ENCODE measurements at places on chromosomes 13 and 19. TPM values are rescaled to one million over a fixed set of nuclear protein-coding genes. Genes with fewer than 3 reads are reported as not detected.

Gene ITGBL1
- total RNA-seq, result 16.2 TPM

Gene FSTL3
- total RNA-seq, result 39.1 TPM

Gene SLAIN1
- 9.7 TPM for total RNA-seq

Gene ZNF600
- 18.1 TPM for total RNA-seq

Gene SEMA6B
- 5.0 TPM for total RNA-seq

Gene LAIR2
- total RNA-seq, result not detected

Gene DCUN1D2
- total RNA-seq, result 16.0 TPM

Gene SAMD4B
- total RNA-seq, result 106 TPM

Gene CDK8
- total RNA-seq, result 19.9 TPM

Gene OR4F17
- total RNA-seq, result not detected

Gene METTL21C
- 0.52 TPM for total RNA-seq

Gene RPS28
- total RNA-seq, result 1,184 TPM

Gene ATP4B
- total RNA-seq, result not detected

Gene CAMSAP3
- 61.3 TPM for total RNA-seq

Gene COX6B1
- 459 TPM for total RNA-seq

Gene FREM2
- total RNA-seq, result 16.0 TPM

Gene KLK15
- total RNA-seq, result not detected

Gene ZNF560
- total RNA-seq, result not detected

Gene ELAVL3
- 0.20 TPM for total RNA-seq

Gene TEX29
- total RNA-seq, result 0.92 TPM

Gene SLITRK6
- total RNA-seq, result 3.8 TPM

Gene SLC17A7
- 1.6 TPM for total RNA-seq

Gene ZNF471
- total RNA-seq, result 14.9 TPM

Gene PCDH8
- total RNA-seq, result not detected

All from mucosa of gallbladder (tissue), 1 donor.